Activated T-cell treated with anti-CD3 and anti-CD28 coated beads for 48 hours (primary cell): ENCODE measurements at places on chromosomes 1 and 21.

DNA sequence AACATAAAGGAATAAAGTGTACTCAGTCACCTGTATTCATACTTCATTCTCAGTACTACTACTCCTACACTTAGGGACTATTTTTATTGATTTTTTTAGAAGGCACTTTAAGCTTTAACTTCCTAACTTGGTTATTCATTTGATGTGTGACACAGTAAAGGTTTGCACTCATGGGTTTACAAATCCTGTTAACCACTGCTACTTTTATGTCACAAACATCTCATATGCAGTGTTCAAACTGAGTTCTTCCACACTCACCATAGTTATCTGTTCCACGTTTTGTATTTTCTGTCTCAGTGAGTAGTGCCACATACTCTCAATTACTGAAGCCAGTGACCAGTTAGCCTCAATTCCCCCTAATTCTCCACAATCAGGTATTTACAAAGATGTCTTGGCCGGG is 33.2 kb downstream of the RCOR3 start:
- no peak for DNase-seq

DNA sequence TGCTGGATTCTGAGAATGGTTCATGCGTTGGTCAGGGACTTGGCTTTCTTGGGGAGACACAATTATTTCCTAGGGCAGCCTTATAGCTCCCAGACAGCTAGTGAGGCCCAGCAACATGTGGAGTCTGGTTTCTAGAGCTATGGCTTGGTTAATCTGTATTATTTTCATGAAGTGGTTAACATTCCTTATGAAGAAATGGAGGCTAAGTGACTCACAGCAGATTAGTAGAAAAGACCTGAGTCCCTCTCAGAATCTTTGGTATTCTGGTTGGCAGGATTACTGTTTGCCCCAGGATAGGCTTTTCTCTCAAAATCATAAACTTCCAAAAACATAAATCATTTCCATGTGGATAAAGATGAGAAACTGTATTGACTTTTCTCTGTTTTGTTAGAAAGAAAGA is 42.3 kb downstream of the DUSP10 start:
- no peak for DNase-seq

GRCh38 chr1:67832737-67833601 is at the start of gene GNG12:
GNG12 (minus strand) TSS chr1:67833467; CDS start chr1:67707686, 125,781 bp downstream.
- DNase-seq: peak; percentile 25

DNA sequence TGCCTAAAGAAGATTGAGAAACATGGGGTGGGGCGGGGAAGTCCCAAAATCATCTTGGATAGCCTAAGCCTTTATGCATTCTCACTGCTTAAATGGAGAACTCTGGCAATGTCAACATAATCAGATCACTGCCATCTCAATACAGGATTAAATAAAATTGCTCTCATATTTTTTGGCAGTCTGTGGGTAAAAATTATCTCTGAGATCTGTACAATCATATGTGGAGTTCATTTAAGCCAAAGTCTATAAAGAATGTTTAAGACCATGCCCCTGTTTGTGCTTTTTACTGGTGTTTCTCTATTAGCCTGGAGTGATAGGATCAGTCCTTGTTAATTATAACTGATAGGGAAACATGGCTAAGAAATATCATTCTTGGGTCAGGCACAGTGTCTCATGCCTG is 136.3 kb downstream of the GPR52 start:
- DNase-seq: no peak

- DNase-seq: no peak
Observed at GRCh38 chr1:229268505-229268904, 2.4 kb upstream of the RAB4A start.

DNA sequence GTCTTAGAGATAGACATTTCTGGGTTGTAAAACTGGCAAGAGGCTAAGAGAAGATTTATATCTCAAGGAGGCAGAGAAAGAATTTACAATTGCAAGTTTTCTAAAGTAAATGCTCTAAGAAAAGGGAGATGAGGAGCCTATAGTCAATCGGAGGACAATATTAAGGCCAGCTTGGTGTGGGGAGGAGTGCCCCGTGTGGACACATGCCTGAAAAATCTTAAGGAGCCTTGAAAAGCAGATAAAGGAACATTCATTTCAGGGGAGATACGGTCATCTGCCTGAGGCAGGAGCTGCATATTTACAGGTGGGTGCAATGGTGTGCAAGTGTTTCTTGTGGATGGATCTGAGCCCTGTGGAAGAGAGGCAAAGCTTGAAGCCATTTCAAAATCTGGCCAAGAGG is 25.6 kb downstream of the FCRL2 start:
- DNase-seq: no peak
